Fibroblast of villous mesenchyme (primary cell): ENCODE measurements at places on chromosomes 5 and 9. TPM values are rescaled to one million over a fixed set of nuclear protein-coding genes. Genes with fewer than 3 reads are reported as not detected.
A peak's percentile ranks its signal among the peaks of the same experiment; 100 is the strongest.

- no peak for DNase-seq
Observed at GRCh38 chr5:32290922-32291321, 21.8 kb downstream of the MTMR12 start.

Gene ASS1
- 88.3 and 230 TPM in 2 replicates for total RNA-seq

DNA sequence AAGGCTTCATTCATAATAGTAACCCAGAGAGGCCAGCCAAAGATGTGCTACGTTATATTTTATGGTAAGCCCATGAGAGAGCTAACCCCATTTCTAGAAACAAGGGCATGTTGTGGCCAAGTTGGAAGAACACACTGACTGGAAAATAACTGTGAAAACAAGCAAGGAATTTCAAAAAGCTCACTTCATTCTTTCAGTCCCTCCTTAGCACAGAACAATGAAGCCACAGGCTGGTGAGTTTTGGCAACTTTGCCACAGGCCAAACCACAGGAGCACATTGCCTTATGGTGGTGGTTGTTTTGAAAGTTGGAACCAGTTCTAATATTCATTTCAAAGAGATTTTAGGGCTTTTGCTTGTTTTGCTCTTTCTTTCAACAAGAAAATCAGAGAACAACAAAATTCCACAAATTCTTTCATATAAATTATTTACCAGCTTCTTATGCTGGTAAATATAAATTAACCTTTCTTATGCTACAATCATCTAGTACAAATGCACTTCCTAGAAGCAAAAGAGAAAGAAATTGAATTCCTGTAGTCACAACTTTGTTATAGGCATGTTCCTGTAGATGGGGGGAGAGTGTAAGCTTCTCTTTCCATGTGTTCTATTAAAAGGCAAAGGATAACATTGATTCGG lies 225.4 kb upstream of the RFX3 start:
- DNase-seq, result peak; percentile 53

Gene PTBP3
- total RNA-seq, result 30.3 and 57.0 TPM in 2 replicates

DNA sequence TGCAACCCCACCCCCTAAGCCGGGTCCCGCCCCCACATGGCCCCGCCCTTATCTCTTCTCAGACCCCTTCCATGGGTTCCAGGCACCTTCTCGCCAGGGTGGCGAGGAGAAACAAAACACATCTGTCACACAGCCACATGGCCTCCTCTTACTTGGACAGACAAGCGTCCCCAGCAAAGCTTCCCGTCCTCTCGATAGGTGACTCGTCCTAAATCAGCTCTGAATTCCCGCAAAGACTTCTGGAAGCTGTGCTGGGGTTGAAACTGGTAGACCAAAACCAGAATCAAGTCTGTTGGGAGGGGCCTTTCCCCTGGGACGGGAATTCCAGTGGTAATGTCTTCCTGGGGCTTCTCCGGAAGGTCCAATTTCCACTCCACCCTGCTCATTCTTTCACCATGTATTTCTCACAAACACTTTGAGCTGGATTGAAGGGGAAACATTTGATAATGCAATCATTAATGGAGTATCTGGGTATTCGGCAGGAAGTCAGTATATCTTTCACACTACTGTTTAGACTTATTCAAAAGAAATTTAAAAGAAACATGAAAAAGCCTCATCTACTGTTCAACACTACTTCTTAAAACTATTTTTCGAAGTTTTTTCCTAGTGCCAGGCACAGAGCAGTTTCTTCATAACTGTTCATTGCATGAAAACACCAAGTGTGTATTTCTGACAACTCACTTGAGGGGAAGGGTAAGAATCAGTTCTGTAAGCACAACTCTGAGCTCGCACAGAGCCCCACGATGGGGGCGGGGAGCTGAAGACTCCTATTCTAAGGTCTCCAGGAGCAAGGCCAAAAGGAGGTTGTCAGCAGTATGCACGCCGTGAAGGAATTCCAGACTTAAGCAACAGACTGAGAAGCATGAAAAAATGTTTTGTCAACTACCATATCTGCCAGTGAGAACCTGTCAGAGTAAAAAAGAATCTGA lies 644 bp upstream of the CTNNAL1 start:
- peak; percentile 70 for DNase-seq
